Non-pigmented ciliary epithelial cell (primary cell): ENCODE measurements at places on chromosomes 2 and 18.

DNA sequence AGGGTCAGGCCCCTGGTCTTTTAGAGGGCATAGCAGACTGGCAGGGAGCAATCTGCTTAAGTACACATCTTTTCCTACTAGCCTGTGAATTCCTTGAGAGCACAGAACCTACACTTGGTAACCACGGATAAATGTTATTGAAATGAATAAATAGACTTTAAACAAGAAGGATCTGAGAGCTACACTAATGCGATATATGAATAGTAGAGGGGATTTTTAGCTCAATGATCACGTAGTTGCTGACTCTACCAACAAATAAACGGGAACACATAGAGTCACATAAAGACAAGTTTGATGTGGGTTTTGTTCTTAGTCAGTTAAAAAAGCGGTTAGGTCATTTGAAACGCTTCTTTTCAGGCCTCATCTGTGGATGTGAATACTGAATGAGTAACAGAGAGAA lies 290.3 kb upstream of the CCDC68 start:
- no peak for DNase-seq

- no peak for DNase-seq
These were observed 157.3 kb upstream of the SPRED2 start for GRCh38 chr2:65589667-65590066.

GRCh38 chr18:12014521-12015415 lies 33.5 kb downstream of the IMPA2 start:
- no peak for DNase-seq

DNA sequence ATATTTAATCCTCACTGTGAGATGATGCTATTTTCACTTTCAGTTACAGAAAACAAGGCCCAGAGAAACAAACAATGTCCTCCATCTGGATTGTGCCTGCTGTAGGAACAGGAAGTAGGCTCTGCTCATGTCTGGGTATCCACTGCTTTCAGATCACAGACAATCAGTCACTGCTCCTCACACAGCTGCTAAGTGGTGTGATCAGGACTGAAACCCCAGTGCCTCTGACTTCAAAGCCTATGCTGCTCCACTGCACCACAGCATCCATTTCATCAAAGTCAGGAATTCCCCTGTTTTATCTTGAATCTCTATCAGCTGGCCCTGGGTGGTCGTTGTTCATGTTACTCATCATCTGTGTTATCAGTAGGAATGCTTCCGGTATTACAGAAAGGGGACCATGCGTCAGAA lies 303.8 kb upstream of the TRIB2 start:
- no peak for DNase-seq

- DNase-seq = no peak
These were observed 139.6 kb downstream of the CABLES1 start for GRCh38 chr18:23274638-23275482.

GRCh38 chr2:191217580-191217979 lies 27.6 kb upstream of the MYO1B start:
- no peak for DNase-seq
